Anterior cingulate cortex (tissue), 58 donors: ENCODE measurements at places on chromosomes 6 and 20.

GRCh38 chr6:79911992-79912391 is 35.4 kb downstream of the ELOVL4 start:
- no peak for DNase-seq

DNA sequence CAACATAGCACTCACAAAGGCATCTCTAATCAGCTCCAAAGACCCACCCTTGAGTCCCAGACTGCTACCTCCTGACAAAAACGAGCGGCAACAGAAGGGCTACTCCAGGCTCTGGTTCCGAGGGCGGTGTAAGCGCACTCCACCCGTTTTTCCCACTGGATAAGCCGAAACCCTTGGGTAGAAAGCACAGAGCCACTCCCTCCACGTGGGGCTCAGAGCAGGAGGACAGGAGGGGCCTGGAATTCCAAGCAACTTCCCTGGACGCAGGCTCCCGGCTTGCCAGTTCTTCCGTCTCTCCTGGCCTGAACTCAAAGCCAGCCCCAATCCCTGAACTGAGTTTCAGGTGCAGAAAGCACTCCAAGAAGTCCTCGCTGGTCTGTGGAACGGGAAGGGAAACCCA is 7.4 kb downstream of the GMEB2 start:
- DNase-seq: no peak

- DNase-seq: no peak
These were observed 411.8 kb downstream of the CDKAL1 start for GRCh38 chr6:20946022-20946421.

DNA sequence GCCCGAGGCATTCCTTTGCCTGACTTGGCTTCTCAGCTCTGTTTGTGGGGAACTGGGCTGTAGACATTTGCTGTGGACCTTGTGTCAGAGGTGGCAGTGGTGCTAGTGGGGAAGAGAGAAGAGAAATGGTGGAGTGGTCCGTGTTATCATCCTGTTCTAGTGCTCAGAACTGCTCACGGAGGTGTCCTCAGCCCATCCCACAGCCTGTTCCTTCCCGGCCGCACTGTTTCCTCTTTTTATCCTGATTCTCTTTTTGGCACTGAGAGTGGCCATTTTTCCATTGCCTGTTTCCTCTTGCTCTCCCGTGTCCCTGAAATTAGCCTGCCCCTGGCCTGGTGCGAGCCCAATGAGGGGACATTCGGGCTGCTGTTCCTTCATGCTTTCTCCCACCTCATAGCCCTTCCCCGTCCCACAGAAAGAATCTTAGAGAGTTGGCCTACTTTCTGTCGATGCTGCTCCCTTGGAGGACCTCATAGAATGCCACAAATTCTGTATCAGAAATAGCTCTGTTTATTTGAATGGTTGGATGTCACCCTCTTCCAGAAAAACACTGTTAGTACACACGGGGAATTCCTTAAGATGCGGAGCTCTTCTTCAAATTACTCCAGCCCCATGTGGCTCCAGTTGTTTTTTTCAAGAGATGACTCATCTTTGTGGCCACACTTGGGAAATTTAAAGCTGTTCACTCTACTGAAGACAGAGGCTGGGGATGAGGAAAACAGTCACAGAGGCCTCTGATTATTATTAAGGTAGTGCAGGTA is 26.1 kb downstream of the FARS2 start:
- no peak for DNase-seq

DNA sequence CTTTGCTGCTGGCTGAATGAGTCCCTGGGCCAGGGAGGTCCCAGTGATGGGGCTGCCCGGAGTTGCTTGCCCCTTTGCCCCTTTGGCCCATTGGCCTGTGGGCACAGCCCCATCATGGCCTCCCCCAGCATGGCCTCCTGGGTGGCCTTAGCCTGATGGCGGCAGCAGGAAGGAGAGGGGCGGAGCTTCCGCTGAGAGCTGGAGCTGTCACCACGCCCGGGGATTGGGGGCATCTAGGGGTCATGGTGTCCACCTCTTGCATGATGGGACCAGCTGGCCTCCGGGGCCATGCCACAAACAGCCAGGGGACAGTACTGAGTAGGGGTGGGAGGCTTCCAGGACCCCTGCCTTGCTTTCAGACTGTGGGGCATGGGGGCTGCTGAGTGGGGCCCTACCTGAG is 31.5 kb upstream of the GATA5 start:
- no peak for DNase-seq

DNA sequence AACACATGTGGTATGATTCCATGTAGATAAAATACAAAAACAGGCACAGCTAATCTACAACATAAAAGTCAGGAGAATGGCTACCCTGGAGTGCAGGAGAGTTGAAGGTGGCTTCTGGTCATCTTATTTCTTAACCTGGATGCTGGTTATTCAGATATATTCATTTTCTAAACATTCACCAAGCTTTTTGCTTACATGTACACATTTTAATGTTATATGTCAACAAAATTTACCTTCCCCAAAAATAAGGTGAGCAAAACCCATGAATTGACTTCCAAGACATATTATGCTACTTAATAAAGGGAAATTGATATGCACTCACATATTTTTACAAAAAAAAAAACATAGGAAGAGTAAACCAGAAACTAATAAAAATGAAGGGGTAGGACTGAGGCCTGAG is 50.6 kb downstream of the B4GALT5 start:
- DNase-seq: no peak

GRCh38 chr20:61765081-61765870 is 300.4 kb downstream of the TAF4 start:
- no peak for DNase-seq

- no peak for DNase-seq
These were observed 249.3 kb downstream of the PRKN start for GRCh38 chr6:162478192-162478671.

GRCh38 chr6:137661601-137662000 is 167.4 kb upstream of the OLIG3 start:
- DNase-seq: no peak

- no peak for DNase-seq
These were observed 91.9 kb downstream of the FOXF2 start for GRCh38 chr6:1481286-1481685.

- DNase-seq: no peak
These were observed 50.6 kb downstream of the NCOA6 start for GRCh38 chr20:34774886-34775285.

DNA sequence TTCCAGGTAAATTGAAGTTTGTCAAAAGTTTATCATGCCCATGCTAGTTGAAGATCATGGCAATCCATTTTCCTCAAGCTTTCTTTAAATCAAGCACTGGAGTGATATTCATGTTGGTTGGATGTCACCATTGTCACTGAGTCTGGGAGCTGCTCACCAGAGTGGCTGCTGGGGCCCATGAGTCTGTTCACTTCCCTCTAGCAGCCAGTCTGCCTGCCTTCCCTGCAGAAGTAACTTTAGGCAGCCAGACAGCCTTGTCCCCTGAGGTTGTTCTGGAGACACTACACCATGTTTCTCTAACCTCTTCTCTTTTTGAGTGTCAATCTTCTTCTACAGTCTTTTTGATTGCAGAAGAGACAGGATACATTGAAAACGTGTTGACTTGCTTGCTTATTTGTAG is 5.5 kb downstream of the SIRT5 start:
- DNase-seq: no peak

GRCh38 chr20:16201191-16201590 is 372.1 kb downstream of the KIF16B start:
- DNase-seq: no peak

DNA sequence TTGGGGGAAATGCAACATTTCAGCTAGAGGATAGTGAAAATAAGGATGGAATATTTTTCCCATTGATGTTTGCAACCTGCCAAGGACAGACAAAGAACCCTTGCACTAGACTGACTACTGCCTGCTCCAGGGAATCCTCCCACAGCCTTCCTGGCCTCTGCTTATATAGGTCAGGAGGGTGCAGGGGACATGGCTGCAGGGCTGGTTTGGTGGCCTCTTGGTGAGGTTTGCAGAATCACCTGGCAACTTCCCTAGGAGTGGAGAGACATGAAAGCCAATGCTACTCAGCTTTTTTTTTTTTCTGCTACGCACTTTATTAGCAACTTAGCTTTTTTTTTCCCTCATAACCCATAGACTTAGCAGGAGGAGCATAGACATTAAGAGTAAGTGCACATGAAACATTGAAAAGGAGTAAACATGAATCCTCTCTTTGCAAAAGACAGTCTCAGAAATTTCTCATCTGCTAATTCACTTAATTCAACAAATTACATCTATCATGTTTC is 39.8 kb upstream of the CDYL start:
- no peak for DNase-seq

- DNase-seq: peak; percentile 44
These were observed 28.1 kb upstream of the PNPLA1 start for GRCh38 chr6:36241728-36242127.

GRCh38 chr20:55919956-55920355 is 85.4 kb downstream of the CBLN4 start:
- no peak for DNase-seq

DNA sequence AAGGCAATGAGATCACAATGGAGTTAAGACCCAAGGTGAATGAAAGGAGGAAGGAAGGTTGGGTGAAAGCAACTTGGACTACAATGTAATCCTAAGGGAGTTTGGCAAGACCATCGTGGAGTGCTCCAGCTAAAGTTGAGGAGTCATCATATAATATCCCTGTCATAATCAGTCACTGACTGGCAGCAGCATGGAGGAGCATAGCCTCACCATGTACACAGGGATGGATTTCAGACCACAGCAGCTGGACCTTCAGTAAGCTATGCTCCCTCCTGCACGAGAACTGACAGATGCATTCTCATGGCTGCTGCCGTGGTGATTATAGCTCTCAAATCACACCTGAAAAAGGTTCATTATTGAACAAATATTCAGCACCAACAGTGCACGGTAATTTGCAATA is 43.0 kb downstream of the GOPC start:
- no peak for DNase-seq

DNA sequence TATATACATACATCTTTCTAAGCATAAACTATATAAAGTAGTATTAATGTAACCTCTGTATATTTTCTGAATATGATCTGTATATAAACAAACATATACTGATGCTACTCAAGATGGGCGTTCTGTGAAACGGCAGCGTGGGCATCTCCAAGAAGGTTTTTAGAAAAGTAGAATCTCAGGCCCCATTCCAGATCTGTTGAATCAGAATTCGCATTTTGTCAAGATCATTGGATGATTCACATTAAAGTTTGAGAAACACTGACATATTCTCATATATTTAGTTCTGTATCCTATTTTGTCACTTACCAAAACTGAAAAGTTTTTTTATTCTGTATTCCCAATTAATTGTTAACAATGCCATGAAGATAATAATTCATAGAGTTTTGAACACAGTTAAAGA is 5.5 kb downstream of the C6orf141 start:
- DNase-seq: no peak

GRCh38 chr6:2764610-2765165 is 505 bp upstream of the WRNIP1 start:
- peak; percentile 57 for DNase-seq

GRCh38 chr6:139644821-139645220 is 270.4 kb upstream of the CITED2 start:
- DNase-seq: no peak

DNA sequence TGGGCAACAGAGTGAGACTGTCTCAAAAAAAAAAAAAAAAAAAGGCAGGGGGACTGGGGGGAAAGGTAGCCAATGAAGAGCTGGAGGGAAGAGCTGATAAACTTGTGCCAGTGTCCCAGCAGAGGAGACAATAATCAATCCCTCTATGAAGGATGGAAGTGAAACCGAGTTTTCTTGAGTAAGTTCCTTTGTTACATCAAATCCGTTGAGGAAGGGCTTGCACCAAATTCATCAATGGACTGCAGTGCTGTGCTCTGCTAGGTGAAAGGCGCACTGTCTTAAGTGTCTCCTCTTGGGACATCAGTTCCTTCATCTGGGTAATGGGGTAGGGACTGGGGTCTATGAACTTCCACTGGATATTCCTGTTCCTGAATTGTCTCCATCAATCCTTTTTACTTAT is 3.0 kb upstream of the CRIP3 start:
- DNase-seq: no peak

DNA sequence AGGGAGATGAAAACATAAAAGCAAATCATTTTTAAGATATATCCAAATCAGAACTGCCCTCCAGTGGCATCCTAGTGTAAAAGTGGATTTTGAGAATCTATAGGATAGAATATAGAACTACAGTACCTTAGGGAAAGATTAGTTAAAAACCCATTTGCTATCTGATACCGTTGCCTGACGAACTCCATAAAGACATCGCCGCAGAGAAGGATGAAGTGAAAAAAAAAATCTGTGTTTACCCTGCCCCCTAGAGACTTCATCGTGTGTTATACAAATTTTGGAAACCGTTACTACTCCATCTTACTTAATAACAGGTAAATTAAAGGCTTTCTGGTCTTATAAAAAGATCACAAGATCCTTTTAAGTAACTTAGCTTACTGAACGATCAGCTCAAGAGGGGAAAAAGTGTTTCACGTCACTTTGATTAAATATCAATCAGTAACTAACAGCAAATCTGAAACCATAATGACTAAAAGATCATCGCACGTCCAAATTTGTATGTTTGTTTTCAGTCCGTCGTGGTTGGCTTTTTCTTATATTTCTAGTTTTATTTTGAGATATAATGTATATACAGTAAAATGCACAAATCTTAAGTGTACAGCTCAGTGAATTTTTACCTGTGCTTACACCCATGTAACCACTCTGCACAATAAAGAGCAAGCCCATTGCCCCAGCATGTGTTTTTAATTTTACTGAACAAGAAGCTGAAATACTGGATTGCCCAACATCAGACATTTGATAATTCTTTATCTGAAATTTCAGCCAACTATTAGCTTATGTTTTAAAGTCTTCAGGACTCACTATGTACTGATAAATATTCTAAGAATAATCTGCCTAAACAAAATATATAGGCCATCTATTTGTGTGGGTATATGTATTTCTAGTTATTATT is 881 bp upstream of the MCM3 start:
- no peak for DNase-seq

GRCh38 chr6:130934848-130935585 is 107.8 kb downstream of the SMLR1 start:
- DNase-seq: no peak

DNA sequence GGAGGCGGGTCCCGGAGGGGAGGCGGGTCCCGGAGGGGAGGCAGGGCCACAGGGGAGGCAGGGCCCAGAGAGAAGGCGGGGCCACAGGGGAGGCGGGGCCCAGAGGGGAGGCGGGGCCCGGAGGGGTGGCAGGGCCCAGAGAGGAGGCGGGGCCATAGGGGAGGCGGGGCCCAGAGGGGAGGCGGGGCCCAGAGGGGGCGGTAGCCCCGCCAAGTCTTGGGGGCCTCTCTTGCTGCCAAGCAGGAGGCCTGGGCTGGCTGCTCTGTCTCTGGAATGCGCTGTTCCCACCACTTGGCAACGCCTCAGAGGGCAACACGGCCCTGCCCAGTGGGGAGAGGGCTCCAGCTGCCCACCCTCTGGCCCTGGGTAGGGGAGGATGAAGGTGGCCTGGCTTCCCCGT is 80.5 kb downstream of the YTHDF1 start:
- DNase-seq: no peak
